ENCODE measurements at places on chromosomes 1 and 21. TPM values are rescaled to one million over a fixed set of nuclear protein-coding genes. Genes with fewer than 3 reads are reported as not detected.

The BRWD1 gene
- 29.1 TPM for total RNA-seq

DNA sequence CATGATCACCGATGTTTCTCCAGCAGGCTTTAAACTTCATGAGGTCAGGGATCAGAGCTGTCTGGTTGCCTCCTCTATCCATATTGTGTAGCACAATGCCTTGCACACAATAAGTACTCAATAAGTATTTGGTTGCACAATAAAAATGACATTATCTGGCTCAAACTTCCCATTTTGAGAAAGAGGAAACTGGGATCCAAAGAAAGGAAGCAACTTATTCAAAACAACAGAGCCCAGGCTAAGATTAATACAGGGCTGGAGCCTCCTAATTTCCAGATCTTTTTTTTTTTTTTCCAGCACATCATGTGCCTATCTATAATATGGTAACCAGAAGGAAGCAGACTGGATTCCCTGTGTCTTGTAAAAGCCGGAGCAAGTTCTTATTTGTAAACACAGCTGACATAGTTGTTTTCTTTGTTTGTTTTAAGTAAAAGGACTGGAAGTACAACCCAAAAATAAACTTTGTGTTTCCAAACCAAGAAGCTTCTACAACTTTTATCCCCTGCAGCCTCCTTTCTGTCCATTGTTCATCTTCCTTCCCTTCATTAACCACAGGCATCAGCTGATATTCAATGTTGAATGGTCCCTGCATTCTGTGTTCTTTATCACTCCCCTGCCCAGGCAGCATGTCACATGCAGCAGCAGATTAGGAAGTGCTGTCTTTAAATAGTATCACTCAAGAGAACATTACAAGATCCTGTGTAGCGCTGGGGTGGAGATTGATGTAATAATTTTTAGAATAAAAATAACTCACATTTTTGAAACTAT is 71.2 kb upstream of the HOOK1 start:
- DNase-seq = no peak

DNA sequence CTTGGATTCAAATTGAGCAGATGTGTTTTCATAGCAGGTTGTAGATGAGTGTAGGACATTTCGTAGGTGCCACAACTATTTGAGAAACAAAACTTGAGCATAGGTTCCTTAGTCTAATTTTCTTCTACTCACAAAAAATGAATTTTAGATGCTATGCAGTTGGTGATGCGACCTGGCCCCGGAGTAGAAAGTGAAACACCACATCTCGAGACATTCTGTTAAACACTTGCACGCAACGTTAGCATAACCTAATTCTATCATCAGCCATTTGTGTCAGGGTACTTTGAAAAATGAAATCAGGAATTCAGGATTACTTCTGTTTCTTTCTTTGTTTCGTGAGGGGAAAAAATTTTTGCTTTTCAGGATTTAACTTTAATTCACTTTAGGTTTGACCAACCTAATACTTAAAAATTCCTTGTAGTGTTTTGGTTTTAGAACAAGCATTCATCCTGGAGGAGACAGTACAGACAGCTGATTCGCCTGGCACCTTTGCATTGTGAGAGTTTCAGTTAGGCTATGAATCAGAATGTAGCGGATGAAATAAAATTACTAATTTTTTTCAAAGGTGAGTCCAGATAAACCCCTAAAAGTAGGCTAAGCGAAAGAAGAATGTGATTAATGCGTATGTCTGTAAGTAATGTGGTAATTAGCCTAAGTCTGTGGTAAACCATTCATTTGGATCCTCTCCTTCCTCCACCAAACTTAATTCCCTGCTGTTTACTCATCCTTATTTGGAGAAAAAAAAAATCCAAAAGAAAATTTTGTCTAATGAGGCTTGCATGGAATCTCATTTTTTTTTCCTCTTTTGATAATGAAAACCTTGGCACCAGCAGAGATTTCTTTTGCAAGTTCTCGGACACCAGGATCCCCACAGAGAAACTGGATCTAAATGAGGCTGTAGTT is 44.9 kb downstream of the MAP3K21 start:
- no peak for DNase-seq

GRCh38 chr1:100461222-100461621 is 76.7 kb upstream of the GPR88 start:
- DNase-seq = no peak

DNA sequence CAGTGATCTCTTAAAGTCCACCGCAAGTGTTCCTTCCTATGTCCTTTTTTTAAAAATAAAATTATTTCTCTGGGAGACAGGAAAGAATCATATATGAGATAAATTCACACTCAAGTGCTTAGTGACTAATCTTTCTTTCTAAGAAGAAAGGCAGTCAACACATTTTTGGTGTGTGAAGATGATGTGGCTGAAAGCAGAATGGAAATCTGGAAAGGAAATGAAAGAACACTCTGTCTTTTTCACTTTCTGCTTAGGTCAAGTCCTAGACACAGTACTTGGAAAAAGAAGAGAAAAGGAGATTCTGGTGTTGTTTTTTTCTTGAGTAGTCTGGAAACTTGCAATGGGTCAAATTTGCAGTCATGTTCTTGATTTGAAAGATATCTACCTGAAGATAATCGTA is 45.5 kb upstream of the PRRX1 start:
- no peak for DNase-seq

DNA sequence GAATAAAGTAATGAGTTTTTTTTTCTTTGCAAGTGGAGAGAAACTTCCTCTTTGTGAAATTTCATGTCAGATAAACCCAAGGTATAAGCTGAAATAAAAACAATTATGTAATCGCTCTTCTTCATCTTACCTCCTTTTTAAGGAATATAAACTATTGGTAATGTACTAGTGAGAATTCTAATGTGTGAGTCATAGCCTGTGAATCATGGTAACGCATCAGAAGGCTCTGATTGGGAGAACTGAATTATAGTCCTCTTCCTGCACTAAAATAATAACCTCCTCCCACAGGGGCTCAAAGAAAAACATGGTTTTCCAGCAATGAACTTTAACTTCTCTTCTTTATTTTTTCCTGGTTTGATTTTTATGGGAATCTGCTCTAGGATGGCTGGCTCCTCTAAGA is 57.1 kb upstream of the COX20 start:
- no peak for DNase-seq

GRCh38 chr1:50796272-50796671 is 163.8 kb downstream of the FAF1 start:
- DNase-seq = no peak

DNA sequence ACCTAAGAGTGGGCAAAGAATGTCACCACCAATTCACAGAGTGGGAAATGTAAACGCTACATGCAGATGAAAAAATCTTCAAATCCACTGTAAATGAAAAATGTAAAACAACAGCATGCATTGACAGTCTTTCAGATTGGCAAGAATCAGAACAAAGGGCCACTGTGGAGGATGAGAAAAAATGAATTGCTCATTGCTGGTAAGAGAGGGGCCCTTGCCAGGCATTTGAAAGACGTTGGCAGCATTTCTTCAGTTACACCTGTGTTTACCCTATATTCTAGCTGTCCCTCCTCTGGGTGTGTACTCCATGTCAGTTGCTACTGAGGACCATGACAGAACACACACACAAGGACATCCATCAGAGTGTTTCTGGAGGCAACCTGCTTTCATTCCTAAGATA is 25.8 kb upstream of the AADACL3 start:
- DNase-seq = no peak

DNA sequence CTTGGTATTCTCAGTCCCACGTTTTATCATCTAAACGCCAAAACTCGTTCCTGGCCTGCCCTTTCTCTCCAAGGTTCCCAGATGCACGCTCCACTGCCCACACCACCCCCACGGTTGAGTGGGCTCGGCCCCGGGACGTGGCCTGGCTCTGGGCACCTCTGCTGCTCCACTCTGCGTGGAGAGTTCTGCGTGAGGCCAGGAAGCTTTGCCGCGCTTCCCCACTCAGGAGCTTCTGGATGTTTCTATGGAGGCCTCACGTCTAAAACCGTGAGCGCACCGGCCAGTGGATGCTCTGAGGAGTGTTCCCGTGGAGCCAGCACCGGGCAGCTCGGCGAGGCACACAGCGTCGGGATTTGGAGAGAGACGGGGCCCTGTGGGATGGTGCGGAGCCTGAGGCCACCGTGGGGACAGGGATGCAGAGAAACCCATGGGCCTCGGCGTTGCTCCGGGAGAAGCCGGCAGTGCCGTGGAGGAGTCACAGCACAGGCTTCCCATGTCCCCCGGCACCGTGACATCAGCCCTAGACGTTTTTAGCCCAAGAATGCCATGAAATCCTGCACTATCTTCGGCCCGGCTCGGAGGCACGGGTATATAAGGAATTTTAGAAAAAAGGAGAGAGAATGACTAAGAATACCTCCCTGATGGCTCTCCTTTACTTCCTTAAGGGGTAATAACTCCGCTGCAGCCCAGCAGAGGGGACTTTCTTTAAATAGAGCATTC is 125.9 kb downstream of the PRDM16 start:
- no peak for DNase-seq

DNA sequence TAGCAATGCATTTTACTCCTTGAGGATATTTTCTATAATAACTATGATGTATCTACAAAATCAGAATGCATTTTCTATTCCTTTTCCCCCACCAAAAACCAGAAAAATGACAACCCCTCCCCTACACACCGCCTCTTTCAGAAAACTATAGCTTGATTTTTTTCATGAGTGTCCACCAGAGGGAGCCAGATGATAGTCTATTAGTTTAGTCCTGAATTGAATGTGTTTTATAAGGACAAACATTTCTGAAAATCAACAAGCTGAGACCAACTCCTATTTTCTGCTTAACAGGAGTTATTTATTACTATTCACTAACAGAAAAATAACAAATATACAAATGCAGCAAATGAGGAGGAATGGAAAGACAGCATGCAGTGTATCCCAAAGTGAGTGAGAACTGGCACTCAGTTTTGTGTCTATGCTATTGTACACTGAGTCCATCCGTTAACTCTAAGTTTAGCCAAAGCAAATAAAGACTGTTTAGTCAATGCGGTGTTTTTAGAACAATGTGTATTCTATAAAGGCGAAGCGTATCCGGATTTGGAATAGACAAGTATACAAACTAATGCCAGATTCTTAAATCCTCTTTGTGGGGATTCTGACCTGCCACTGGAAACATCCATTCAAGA is 182.6 kb downstream of the VAV3 start:
- no peak for DNase-seq

DNA sequence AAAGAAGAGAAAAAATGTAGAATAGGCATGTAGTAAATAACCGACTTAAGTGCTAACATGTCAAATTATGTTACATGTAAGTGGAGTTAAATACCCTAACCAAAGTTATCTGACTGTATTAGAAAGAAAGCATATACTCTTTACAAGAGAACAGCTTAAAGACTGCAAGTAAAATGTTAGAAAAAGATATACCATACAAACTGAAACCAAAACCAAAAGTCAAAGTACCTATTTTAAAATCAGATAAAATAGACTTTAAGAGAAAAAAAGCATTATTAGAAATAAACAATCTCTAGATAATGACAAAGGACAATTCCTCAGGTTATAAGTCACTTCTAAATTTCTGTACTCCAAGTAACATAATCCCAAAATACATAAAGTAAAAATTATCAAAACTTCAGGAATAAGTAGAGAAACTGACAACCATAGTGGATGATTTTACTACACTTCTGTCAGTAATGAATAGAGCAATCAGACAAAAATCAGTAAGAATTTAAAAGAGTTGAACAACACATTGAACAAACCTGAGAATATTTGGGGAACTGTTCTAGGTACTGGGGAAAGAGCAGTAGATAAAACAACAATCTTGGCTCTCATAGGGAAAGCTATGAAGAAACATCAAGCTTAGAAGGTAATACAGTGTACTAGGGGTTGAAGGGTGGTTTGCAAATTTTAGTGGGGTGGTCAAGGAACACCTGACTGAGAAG is 127.3 kb downstream of the TBX19 start:
- no peak for DNase-seq

GRCh38 chr1:203555076-203555475 is 61.1 kb downstream of the OPTC start:
- no peak for DNase-seq

GRCh38 chr1:174743654-174744561 is 255.8 kb upstream of the CACYBP start:
- DNase-seq = no peak
